ENCODE measurements at places on chromosomes 2 and 18.

- no peak for DNase-seq
These were observed 68.9 kb upstream of the CNGA3 start for GRCh38 chr2:98277162-98277859.

- no peak for DNase-seq
These were observed 28.4 kb downstream of the TMEM37 start for GRCh38 chr2:119460076-119460475.

DNA sequence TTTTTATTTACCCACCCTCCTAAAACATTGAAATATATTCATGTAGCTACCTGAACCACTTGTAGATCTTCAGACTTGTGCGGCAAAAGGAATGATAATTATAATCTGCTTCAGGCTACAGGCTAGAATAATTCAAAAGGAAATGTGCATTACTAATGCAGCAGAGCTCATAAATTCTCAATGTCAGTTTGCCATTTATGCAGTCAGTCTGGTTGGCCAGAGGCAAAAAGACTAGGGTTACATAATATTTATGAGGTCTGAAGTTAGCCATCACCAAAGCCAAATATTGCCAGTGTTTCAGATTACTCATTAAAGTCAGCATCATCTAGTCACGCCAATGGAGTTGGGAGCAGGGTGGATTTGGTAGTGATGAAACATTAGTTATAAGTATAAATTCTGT is 38.9 kb downstream of the METAP1D start:
- no peak for DNase-seq

- DNase-seq, result no peak
These were observed 242.4 kb upstream of the ST6GAL2 start for GRCh38 chr2:107128381-107128780.

- DNase-seq, result no peak
These were observed at the start of gene IL1R1 for GRCh38 chr2:102141970-102142828. IL1R1 (plus strand) TSS chr2:102142746; CDS start chr2:102157725, 14,979 bp downstream.

DNA sequence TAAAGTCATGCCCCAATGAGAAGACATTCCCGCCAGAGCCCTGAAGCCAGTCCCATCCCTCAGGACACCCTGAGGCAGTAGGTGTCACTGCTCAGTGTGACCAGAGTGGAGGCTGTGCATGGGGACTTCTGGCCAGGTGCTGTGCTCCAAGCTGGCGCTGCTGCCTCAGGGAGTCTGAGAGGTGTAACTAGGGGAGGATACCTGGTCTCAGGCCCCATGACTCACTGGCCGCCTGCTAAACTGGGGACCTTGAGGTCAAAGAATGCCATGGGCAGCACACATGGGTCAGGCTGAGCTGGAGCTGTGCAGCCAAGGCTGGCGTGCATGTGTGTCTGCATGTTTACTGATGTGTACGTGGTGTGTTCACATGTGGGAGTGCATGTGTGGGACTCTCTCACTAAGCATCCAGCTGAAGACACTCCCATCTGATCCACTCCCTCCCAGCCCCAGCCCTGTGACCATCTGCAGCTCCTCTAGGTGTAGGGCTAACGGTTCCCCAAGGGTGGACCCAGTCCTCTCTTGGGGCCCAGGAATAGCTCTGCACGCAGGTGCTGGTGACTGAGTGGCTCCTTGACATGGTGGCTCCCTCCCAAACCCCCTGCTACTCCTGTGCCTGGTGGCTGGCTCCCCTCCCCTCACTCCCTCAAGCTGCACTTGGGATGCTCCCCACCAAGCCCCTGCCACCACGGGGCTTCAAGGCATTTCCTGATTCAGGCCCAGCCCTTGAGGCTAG is 16.5 kb downstream of the HS6ST1 start:
- DNase-seq, result no peak

GRCh38 chr2:192030289-192030688 is 164.4 kb downstream of the TMEFF2 start:
- no peak for DNase-seq

DNA sequence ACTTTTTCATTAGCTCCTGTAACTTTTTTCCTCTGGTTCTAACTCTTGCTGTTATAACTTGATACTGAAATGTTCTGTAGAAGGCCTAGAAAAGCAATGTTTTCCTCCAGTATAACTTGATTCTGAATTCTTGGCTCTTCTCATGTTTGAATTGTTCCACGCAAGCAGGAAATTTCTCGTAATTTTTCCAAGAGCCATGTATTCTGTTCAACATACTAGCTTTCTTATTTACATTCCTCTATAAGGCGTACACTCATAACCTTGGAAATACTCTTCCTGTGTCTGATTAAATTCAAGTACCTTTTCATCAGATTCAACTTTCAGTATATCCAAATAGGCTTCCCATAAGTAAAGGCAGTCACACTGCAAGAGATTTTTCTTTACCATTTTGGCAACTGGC is 109.1 kb downstream of the SMAD2 start:
- DNase-seq, result no peak

DNA sequence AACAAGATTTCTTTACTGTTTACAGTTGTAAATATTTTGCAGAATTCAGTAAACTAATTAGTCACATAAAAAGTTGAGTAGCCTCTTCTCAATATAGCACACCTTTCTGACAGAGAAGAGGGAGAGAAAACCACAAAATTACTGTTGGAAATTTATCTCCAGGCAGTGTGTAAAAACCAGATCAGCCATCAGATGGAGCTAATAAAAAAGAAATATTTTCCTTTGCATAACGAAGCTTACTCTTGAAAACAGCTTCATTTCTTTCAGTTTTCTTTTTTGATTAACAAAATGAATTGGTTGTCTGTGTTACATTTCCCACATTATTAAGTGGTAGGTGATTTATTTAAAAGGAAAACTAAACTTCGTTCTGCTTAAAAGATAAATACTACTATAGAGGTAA is 259.3 kb upstream of the KCNJ3 start:
- no peak for DNase-seq

GRCh38 chr18:56748698-56749268 is 97.6 kb downstream of the WDR7 start:
- peak; percentile 42 for DNase-seq

DNA sequence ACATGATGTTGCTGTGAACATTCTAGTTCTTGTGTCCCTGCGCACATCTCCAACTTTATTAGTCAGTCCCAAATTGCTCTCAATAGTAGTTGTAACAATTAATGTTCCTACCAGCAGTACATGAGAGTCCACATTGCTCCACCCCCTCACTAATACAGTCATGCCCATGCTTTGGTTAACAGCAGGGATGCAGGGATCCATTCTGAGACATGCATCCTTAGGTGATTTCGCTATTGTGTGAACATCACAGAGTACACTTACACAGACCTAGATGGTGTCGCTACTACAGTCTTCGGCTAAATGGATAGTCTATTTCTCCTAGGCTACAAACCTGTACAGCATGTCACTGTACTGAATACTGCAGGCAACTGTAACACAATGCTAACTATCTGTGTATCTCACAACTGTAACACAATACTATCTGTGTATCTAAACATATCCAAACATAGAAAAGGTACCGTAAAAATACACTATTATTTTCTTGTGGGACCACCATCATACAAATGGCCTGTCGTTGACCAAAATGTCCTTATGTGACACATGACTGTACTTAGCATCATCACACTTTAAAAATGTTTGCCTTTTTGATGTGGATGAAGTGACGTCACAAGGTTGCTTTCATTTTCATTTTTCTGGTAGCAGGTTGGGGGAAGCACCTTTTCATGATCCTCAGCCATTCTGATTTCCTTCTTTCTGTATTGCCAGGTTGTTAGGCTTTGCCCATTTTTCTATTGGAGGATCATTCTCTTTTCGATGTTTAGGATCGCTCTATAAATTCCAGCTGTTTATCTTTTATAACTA is 82.9 kb upstream of the RNF152 start:
- no peak for DNase-seq

- DNase-seq, result no peak
These were observed 31.4 kb downstream of the FOSL2 start for GRCh38 chr2:28423856-28424605.

DNA sequence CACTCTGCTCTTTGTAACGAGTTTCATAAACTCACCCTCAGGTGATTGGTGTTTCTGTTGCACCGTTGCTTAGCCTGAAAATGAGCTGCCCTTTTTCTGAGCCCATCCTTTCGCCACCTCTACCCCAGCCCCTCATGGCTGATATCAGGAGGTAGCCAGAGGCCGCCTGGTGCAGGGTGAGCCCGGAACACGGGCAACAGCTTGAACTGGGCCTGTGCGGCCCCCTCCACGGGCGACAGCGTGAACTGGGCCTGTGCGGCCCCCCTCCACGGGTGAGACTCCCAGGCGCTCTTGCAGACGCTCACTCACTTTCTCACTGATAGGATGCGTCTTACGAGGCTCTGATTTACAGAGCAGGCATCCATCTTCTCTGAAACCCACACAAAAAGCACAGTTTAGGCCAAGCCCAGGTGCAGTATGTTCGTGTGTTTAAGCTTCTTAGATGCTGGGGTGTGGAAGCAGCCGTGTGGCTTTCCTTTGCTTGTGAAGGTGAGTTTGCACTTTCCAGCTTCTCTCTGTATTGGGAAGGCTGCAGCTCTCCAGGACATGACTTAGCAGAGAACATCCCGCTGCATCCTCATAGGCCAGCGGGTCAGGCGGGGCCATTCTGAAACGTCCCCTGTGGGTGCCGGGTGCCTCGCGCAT is 83.5 kb downstream of the NFATC1 start:
- no peak for DNase-seq

DNA sequence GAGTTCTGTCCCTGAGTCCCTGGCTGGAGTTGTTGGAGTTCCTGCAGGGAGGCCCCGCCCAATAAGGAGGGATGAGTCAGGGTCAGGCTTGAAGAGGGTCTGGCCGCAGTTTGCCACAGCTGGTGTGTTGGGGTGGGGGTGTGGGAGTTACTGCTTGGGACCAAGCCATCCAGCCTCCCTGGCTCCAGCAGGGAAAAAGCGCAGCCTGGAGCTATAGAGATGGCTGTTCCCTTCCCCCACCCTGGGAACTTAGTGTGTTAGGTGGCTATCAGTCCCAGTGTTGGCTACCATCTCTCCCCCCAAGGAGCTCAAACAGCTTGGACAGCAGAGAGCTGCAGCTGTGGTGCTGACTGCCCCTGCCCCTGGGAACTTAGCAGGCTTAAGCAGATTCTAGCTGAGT is 13.2 kb upstream of the TANK start:
- no peak for DNase-seq

- no peak for DNase-seq
These were observed 214.2 kb downstream of the PTGR3 start for GRCh38 chr18:74994502-74995418.

DNA sequence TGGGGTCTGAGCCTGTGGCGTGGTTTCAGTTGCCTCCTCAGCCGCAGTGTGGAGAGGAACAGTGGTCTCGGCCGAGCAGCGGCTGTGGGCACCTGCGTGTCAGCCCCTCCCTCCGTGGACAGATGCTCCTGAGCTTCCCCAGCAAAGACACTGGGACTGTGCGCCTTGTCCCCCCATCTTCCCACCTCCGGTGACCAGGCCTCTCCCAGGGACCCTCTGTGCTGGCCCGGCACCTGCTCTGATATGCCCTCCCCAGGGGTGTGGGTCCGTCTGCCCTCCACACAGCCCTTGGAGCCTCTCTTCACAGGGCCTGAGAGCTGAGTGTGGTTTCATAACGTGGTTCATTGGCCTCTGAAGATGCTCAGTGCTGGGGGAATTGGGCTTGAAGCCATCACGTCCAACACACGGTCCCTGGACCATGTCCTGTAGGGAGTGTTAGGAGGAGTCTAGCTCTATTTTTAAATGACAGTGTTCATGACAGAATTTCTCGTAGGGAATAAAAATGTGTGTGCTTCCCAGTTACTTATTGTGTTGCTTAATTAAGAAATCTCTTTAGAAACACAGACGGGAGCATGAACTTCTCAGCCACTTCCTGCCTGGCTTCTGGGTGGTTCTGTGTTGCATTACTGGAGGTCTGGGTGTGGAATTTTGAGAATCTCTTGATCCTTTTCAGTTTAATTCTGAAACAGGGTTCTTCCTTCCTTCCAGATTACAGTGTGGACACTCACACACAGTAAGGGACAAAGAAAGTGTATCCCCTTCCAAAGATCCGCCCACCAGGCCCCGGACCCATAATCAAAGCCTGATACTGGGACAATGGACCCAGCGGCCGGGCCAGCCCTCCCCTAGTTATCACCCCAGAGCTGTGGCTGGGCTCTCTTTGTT is 110.7 kb downstream of the NFATC1 start:
- no peak for DNase-seq

DNA sequence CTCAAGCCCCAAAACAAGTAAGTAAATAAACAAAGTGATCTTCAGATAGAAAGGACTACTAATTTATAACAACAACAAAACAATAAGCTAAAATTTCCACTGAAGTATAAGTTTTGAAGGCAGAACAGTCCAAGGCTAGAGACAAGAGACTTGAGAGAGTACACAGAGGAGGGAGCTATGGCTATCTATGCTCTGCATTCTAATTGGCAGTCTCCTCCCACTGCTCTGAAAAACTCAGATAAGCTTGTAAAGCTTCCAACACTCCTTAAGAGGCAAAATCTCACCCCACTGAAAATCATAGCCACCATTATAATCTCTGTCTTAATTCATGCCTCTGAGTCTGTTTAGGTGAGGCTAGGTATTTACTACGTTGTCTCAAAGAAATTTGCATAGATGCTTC is 714.6 kb upstream of the LRATD1 start:
- DNase-seq, result no peak

DNA sequence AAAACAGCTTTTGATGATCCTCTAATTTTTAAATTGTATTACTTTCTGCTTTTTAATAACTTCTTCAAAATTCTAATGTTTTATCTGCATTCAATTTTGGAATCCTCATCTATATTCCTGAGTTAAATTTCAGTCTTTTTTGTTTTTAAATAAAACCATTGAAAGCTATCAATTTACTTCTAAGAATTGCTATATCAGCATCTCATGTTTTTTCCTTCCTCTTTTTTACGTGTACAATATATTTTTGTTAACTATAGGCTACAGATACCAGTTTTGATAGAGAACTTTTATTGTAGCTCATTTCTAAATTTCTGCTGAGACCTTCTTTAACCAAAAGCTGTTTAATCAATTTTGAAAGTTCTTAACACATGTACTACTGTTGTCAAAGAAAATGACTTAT is 84.5 kb downstream of the SS18 start:
- no peak for DNase-seq

DNA sequence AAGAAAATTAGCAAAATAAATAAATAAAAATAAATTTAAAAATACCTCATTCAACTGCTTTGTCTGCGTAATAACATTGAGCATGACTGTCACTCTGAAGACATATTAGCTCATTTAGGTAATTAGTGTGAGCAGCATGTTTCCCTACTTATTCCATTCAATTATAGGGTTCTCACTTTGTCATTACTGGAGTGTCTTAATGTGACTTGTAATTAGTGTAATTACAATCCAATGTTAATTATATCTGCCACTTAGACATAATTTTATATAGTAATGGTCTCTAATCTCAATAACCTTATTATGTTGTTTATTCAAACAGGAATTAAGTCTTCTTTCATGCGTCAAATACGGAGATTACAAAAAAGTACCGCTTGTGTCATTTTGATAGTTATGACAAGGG is 893.9 kb upstream of the ACVR2A start:
- no peak for DNase-seq

GRCh38 chr2:21657445-21657844 is 533.7 kb downstream of the TDRD15 start:
- DNase-seq, result no peak

DNA sequence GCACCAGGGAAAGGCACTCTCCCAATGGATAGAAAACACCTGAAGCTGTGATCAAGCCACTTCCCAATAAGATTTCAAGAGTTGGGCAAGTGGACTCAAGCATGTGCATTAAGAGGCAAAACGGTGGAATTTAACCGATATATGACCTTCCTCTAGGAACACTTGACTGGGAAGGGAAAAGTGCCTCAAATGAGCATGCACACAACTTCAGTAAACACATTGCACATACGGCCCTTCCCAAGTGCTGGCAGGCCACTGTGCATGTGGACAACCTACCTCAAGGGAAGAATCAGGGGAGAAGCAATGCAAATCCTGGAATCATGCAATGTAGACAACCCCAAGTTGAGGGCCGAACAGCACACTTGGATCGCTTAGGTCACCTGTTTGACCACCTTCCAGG is 23.9 kb upstream of the SH3RF3 start:
- DNase-seq, result no peak

All from SK-N-DZ (cell line).